Stimulated activated naive CD4-positive, alpha-beta T cell (primary cell): ENCODE measurements at places on chromosomes 7 and 10.

DNA sequence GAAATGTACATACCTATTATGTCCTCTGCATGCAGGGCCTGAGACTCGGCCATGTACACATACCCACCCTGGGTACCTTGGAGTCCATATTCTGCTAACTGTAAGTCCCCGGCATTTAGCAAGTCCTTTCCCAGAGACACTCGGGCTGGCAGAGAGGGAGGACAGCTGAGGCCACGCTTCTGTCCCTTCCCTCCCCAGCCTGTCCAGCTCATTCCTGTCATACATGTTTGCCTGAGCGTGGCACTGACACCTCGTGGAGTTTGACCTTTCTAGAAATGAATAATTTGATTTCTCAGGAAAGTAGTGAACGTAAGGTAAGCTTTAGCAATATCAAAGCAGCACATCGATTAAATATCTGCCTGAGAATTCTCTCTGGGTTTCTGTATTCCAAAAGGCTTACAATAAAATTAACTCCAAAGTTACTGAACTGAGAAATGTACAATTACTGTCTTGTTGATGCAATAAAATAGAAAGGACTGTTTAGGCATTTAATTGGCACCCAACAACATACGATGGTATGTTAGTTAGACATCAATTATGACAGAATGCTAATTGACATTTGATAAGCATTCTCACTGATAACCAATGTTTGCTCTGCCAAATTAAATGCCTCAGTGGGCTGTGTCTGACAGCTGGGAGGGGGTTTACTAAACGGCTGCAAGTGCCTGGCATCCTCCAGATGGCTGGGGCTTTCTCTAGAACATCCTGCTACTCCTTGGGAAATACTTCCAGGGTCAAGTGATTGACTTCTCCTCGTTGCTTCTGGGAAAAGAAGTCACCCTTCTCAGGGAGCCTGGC, 221.2 kb downstream of the CCSER2 start:
- no peak for DNase-seq

DNA sequence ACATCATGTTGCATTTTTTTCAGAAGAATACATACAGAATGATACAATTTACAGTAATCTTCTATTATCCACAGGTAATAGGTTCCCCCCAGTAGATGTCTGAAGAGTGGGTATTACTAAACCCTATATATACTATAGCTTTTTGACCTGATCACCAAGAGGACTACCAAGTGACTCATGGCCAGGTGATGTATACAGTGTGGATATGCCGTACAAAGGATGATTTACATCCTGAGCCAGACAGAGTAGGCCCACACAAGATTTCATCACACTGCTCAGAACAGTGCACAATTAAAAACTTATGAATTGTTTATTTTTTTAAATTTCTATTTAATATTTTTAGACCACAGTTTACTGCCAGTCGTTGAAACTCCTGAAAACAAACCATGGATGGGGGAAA, 70.6 kb downstream of the STEAP1B start:
- DNase-seq: no peak

DNA sequence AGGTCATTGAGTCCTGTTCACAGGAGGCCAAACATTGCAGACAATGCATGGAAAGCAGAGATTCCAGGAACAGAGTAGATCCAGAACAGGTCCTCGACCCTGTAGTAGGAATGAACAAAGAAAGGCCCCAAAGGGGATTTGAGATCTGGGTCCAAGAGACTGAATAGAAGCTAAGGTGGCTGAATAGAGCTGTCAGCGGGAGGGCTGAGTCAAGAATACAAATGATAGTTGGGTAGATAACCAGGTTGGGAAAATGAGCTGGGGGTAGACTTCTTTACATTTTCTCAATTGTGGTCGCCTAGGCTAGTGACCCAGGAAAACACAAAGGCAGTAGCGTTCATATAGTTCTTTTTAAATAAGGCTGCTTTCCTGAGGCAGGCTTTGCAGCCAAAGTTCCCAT, 103.4 kb upstream of the ELMO1 start:
- DNase-seq: no peak

DNA sequence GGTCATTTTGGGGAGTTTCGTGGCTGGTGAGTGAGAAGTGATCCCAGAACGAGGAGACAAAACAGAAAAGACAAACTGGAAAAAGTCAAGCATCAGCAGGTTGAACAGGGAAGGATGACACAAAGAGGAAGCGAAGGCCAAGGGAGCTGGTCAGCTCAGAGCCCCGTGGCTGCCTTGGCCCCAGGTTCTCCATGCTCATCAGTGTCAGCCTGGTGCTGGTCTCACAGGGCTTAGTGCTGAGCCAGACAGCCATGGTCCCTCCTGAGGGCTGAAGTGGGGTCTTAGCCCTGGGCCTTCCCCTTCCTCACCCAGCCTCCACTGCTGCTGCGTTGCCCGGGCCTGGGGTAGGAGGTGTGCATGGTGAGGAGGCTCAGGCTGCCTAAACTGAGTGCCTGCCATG, 183.6 kb downstream of the PFKFB3 start:
- no peak for DNase-seq

DNA sequence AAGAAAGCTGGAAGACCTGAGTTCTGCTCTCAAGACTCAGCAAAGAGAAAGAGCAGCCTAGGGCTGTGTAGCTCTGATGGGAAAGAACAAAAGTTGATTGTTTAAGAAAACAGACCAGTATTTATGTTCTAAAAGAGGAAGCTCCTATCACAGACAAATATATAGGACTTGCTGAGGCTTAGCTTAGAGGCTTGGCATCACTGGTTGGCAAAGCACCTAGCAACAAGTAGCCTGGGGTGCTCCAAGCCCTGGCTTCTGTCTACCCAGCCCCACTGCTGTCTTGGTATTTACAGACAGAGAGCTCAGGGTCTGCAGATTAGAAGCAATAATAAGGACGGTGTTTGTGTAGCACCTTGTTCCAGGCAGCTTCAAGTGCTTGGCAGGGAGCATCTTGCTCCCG, 36.9 kb upstream of the CCDC3 start:
- no peak for DNase-seq

- DNase-seq: no peak
Measured at GRCh38 chr10:131776496-131776895, 124.3 kb upstream of the PPP2R2D start.

GRCh38 chr7:138603549-138604318, 97.4 kb downstream of the SVOPL start:
- no peak for DNase-seq

DNA sequence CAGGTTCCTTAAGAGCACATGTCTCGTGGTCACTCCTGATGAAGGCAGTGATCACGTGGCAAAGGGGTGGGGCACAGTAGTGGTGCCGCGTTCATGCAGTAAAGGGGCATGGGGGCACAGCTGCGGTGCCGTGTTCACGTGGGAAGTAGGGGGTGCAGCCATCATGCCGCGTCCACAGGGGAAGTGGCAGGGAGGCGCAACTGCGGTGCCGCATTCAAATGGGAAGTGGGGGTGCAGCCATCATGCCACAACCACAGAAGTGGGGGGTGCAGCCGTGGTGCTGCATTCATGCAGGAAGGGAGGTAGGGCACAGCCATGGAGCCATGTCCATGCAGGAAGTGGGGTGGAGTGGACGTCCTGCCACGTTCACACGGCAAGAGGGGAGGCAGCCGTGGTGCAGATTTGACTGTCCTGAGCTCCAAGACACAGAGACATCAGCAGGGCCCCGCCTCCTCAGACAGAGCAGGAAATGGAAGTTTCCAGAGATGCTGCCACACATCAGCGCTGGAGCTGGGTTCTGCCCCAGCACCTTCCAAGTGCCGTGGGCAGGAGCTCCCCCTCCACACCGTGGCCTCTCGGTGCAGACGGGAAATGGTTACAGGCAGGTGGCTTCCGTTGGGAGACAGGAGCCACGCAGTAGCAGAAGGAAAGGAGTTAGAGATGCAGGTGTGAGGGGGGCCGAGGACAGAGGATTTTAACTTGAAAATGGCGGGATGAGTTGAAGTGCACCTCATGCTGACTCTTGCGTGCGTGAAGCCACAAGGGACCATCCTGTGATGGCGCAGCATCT, 95.0 kb upstream of the DDC start:
- peak; percentile 32 for DNase-seq

GRCh38 chr10:122178655-122179054, 92.4 kb upstream of the BTBD16 start:
- DNase-seq: no peak

DNA sequence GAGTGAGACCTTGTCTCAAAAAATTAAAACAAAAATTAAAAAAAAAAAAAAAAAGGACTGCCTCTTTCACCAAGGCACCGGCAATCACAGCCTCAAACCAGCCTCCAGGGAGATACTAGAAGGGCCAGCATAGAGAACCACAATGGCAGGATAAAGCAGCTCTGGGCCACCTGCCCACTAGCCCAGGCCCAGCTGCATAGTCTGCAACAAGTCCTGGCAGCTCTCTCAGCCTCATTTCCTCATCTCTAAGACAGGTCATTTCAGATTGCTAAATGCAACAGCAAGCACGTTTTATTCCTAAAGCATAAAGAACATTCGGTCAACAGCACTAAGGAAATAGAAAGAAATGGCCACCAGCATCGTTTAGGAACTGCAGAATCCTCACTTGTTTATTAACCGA, 28.8 kb downstream of the XPNPEP1 start:
- DNase-seq: no peak

DNA sequence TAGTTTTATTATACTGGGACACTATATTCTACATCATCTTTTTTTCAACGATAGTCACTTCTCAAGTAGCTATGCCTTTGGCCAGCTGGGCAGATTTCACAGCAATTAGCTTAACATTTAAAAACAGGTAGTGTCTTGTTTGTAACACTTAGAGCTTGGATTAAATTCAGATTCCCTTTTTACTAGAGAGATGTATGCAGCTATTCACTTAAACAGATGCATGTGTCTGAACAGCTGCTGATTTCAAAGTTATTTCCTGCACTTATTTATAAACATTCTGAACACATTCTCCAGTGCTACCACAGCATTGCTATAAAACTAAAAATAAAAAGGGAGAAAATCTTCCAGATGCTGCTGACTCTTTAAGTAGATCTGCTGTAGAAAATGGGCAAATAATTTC, 637.2 kb downstream of the POM121L12 start:
- no peak for DNase-seq

GRCh38 chr7:22642454-22642853, 84.5 kb upstream of the IL6 start:
- no peak for DNase-seq

DNA sequence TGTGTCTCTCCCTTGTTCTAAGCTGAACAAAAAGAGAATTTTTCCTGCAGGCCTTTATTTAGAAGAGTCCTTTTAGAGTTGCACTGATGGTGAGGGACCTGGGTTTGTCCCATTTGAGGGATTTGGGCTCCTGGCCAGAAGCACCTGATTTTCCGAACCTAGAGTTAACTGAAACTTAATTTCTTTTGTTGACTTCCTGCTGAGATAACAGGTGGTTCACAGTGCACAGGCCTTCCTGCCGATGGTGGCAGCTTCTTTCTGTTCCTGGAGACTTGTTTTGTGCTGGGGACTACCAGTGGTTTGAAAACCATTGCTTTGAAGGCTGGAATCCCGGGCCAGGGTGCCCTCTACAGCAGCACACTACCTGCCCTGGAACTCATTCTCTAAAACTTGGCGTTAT, 99.2 kb downstream of the SUGCT start:
- DNase-seq: no peak

GRCh38 chr7:120373174-120373573, 100.2 kb downstream of the KCND2 start:
- no peak for DNase-seq

- DNase-seq: no peak
Measured at GRCh38 chr10:106395041-106395749, 769.3 kb downstream of the SORCS1 start.

GRCh38 chr10:123772645-123773508, 106.7 kb downstream of the GPR26 start:
- DNase-seq: no peak

GRCh38 chr10:124612611-124613498, 131.3 kb downstream of the FAM53B start:
- no peak for DNase-seq

DNA sequence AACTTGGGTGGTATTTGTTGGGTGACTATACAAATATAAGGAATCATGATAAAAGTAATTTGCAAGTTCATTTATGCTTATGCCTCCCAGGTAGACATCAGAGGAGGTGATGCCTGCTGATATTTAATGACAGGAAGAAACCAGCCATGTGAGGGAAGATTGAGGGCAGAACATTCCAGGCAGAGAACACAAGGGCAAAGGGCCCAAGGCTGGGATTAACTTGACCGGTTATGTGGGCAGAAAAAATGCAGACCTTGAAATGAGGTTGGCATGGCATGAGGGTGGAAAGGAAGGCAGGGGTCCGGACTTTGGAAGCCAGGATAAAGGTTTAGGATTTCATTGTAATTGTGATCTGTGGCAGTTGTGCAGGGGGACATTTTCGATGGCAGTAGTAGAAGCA, 68.0 kb upstream of the MTPN start:
- no peak for DNase-seq

- no peak for DNase-seq
Measured at GRCh38 chr7:126792521-126792920, 460.2 kb downstream of the GRM8 start.
